ENCODE measurements at places on chromosomes 5 and 9.

DNA sequence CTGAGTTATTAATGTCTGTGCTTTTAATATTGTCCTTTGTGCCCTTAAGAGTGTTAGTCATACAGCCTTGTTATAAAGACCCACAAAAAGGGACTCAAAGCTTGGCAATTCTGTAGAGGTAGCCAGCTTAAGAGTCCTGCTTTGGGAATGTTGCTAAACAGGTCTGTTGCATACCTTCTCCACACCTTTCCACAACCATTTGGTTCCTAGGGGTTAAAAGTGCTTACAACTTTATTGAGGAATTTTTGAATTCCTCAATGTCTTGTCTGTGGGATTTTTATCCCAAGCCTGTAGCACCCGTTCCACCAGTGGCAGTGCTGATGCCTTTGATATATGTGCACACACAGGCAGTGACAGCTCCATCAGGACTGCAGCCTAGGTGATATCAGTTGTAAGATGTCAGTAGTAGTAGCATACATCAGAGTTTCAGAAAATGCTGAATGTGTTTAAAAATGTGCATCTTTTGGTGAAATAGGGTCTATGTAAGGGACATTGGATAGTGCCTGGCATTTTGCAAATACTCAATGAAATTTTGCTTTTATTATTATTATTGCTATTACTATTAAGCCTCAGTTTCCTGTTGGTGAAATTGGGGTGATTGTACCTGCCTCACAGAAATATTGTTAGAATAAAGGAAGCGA lies 68.5 kb downstream of the WWC1 start:
- no peak for DNase-seq

- no peak for DNase-seq
Observed at GRCh38 chr9:72390907-72391306, 25.9 kb upstream of the ZFAND5 start.

DNA sequence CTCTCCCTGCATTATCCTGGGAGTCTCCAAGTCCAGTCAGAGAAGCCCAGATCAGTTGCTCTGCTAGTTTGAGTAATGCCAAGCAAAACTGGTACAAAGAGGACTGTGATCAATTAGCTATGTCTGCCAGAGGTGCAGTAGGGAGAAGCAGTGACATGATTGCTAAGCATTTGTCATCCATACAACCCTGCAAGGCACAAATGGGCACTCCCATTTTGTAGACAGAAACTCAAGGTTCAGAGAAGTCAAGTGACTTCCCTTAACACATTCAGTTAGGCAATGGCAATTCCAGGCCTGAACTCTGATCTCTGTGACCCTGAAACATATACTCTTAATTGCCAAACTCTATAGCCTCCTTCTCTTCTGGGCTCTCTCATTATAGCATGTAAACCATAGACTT lies 34.0 kb downstream of the NDST1 start:
- no peak for DNase-seq

DNA sequence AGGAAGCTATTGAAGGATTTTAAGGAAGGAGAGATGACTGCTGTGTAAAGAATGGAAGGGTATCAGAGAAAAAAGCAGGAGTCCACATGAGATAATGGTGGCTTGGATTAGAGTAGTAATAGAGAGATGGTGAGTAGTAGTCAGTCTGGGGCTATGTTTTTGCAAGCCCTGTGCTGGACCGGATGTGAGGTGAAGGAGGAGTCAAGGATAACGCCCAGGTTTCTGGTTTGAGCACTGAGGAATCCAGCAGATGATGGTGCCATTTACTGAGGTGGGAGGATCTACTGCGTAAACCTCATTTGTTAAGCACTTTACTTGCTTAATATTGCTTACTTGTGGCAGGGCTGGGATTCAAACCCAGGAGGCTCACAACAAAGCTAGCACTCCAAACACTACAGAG lies 1.1 kb downstream of the TIGD6 start:
- DNase-seq: no peak

GRCh38 chr5:178941361-178941760 lies 363 bp downstream of the ZNF454 start:
- no peak for DNase-seq

DNA sequence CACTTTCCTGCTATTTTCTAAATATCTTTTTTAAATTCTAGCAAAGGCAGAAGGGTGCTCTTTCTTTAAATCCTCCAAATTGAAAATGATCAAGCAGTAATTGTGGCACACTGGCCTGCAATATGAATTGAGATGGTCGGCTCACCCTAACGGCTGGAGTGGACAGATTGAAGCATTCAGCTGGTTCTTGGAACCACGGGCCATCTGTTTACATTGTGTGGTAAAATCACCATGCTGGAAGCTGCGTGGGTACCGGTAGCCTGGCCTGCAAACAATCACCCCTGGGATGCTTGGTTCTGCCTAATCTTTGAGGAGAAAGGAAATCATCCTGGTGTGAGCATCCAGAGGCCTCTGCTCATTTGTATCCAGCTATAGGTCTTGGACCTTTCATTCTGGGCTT lies 289.3 kb downstream of the ZNF608 start:
- no peak for DNase-seq

DNA sequence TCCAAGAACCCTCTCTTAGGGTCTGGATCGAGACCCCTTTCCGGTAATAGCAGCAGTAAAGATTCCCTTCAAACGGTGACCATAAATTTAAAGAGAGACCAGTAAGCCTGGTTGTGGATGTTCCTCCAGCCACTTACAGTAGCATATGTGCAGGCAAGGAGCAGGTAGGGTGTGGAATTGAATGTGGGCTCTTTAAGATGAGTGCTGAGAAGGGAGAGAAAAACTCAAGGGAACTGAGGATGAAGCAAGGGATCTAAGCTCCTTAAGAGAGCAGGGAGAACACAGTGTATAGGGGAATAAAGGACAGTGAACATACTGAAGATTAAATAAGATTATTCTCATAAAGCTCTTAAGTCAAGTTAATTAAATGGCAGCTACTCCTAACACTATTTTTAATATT lies 51.3 kb downstream of the DPYSL3 start:
- no peak for DNase-seq

GRCh38 chr5:75381456-75381855 lies 44.4 kb downstream of the HMGCR start:
- no peak for DNase-seq

DNA sequence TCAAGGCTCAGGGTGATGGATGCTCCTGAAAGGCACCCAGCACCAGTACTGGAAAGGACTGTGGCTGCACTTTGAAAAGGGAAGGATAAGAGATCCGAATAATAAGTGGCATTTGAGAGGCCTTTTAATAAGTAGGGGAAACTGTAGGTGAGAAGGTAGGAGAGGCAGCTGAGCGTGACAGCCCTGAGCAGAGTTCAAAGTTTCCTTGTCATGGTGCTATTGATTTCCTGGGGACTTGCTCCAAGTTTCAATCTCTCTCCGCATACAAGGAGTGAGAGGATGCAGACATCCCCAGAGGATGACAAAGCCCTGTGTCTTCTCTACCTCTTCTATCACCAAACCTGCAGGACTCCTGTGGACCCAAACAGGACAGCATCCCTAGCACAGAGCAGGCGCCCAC lies 354.5 kb downstream of the SPOCK1 start:
- no peak for DNase-seq

DNA sequence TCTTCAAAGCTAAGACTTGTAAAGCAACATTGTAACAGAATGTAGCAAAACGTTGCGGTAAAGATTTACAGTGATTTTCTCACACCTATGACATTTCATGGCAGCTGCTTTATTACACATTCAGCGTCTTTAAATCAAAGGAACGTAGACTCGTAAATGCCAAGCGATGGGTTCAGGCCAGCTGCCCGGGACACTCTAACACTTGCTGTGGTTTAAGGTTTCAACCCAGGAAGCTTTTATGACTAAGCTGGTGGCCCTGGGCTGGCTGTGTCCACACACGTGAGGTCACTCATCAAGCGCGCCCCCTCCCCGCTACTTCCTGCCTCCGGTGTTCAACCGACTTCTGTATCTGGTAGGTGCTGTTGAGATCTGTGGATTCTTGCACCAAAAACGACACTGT lies 2.5 kb downstream of the SLC6A18 start:
- DNase-seq: no peak

DNA sequence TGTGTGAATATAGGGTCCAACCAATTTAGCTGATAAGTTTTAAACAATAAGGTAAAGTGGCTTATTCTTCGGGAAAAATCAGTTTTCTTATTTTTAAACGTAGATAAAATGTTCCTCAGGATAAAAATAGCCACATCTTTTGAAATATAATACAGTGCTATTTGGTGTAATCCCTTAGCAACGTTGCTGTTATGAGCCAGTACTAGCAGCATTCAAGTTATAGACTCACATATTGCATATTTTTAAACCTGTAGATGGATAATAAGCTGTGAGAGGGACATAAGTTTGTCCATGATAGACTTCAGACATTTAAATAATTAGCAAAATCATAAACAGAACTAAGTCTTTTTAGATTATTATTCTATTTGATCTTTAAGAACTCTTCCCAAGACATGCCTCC lies 6.3 kb downstream of the PDE4D start:
- no peak for DNase-seq

DNA sequence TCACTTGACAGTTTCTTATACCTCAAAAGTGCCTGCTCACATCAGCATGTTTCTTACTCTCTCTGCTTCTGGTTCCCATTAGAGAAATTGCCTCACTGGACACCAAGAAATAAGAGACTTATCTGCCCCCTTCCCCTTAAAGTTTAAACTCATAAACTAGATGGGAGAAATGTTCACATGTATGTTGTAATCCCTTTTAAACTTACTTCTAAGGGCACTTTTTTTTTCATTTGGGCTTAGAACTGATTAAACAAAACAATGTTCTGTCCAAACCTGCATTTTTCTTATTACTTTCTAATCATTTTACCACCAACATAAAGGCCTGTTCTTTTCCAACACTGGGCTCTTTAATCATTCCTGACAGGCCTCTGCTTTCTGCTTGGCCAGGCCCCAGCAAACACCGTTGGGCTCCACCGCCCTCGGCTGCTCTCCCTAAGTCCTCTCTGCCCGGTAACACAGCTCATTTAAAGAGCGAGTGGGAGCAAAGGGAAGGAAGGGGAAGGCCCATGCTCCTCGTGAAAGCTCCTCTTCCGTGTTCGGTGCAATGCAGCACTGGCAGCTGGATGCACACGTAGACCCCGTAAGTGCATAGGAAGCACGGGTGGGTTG lies 53.4 kb downstream of the ROR2 start:
- DNase-seq: no peak

DNA sequence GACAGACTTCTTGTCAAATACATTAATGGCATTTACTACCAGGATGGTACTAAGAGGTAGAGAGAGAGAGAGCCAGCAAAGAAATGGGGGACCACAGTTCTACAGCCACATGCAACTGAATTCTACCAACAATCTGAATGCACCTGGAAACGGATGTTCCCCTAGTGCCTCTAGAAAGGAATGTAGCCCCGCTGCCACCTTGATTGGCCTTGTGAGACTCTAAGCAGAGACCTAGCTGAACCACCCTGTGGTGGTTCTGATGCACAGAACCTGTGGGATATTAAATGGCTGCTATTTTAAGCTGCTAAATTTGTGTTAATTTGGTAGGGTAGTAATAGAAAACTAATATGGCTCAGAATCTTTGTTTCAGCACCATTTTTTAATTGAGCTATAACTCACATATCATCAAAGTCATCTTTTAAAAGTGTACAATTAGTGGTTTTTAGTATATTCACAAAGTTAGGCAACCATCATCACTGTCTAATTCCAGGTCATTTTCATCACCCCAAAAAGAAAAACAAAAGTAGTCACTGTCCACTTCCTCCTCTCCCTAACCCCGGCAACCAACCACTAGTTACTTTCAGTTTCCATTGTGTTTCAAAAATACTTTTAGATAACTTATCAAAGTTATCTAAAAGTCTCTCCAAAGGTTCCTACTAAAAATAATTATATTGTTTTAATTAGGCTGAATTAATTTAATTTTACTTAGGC lies 51.7 kb downstream of the CPLANE1 start:
- no peak for DNase-seq

GRCh38 chr5:132608107-132608506 lies 49.9 kb upstream of the IL13 start:
- DNase-seq: no peak

GRCh38 chr5:135095052-135095715 lies 61.2 kb upstream of the PITX1 start:
- DNase-seq: no peak

DNA sequence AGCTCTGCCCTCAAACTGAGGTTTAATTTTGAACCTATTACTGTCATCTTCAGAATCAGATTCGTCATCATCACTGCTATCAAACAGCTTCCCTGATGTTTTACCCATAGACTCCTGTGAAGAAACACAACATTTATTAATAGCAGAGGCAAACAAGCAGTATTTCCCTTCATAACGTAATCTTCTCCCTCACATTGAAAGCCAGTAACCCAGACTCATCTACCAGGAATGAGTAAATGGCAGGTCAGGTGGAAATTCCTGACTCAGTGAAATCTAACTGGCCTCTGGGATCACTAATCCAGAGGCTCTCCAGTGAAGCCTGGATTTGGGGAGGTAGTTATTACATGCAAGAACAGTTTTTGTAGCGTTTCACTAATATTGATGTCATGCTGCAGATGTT lies 14.6 kb downstream of the NOL8 start:
- no peak for DNase-seq

DNA sequence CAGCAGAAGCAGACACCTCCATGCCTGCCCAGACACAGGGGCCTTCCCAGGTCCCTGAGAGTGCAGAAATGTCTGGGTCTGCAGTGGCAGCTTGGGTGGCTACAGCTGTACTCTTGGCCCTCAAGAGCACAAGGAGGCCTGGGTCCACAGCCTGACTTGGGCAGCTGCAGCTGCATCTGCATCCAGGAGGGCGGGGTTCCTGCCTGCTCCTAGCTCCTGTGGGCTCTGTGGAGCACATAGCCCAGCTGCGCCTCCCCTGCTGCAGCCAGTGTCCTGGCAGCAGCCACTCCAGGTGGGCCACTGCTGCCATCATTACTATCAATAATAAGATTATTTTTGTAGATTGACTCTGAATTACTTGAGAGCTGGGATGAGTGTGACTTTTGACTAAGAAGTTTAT lies 162.0 kb upstream of the PTCH1 start:
- DNase-seq: no peak

- DNase-seq: no peak
Observed at GRCh38 chr5:129241755-129242154, 147.2 kb downstream of the ISOC1 start.
